CD8-positive, alpha-beta memory T cell (primary cell): ENCODE measurements at places on chromosomes 5 and 9.

- H3K27ac ChIP-seq, result no peak overlapping the region
- H3K4me3 ChIP-seq, result no peak overlapping the region
- DNase-seq, result no peak
- peaks cover 31% of the 10 kb centered on the region for H3K36me3 ChIP-seq
Measured at GRCh38 chr9:33124751-33125381, 42.3 kb downstream of the B4GALT1 start.

DNA sequence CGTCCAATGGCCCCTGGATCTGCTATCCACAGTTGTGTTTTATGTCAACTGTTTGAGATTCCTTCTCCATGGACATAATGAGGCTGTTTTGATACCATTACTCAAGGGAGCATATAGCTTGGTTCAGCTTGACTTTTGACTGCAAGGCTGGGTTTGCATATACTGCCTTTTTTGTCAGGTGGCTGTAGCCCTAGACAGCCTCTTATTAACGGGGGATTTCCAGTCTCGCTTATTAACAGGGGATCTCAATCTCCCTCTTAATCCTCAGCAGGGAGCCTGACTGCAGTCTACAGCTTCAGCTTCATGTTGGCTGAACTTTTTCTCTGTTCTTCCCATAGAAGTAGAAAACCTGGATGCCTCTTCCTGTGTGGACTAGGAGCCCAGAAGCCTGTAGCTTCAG, 73.7 kb upstream of the TNC start:
- H3K36me3 ChIP-seq, result no peaks in the 10 kb centered on the region
- no peak overlapping the region for H3K4me3 ChIP-seq
- DNase-seq, result no peak
- no peak overlapping the region for H3K27ac ChIP-seq
- H3K27me3 ChIP-seq, result no peaks in the 10 kb centered on the region
- H3K4me1 ChIP-seq, result no peaks in the 10 kb centered on the region

DNA sequence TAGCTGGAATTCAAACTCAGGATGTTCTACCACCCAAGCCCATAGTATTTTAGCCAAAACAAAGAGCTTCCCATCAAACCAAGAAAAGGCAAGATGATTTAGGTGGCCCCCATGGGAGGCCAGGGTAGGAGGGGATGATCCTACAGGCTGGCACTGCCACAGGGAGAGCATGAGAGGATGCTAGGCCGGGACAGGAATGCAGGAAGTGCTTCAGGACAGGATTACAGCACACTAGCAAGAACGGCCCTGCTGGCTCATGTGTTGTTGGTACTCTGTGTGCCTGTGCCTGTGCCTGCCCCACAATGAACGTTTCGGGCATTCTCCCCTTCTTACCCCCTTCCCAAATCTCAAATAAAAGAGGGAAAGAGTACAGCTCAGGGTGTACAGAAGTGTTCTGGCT, 110.7 kb upstream of the TRIM32 start:
- H3K4me1 ChIP-seq, result no peaks in the 10 kb centered on the region
- no peaks in the 10 kb centered on the region for H3K36me3 ChIP-seq
- H3K27me3 ChIP-seq, result no peaks in the 10 kb centered on the region
- no peak for DNase-seq
- H3K27ac ChIP-seq, result no peak overlapping the region
- no peak overlapping the region for H3K4me3 ChIP-seq

DNA sequence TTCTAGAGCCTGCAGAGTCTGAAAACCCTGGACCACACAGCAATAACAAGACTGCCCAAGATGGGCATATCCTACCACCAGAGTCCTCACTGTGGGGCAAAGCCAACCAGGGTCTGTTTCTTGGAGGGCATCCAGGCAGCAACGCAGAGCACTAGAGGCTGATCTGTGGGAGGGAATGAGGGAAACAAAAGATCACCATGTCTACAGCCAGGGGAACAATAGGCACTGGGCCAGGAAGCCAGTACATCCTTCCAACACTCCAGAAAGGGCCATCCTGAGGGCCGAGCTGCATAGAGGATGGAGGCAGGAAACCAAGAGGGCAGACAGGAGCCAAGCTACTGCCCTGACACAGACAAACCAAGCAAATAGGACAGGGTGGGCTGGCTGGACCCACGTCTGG, 416.1 kb upstream of the IRX4 start:
- no peaks in the 10 kb centered on the region for H3K4me1 ChIP-seq
- no peaks in the 10 kb centered on the region for H3K27me3 ChIP-seq
- no peaks in the 10 kb centered on the region for H3K36me3 ChIP-seq
- DNase-seq, result no peak
- no peak overlapping the region for H3K4me3 ChIP-seq
- H3K27ac ChIP-seq, result no peak overlapping the region

- H3K27me3 ChIP-seq, result no peaks in the 10 kb centered on the region
- DNase-seq, result no peak
- no peaks in the 10 kb centered on the region for H3K4me1 ChIP-seq
- no peaks in the 10 kb centered on the region for H3K36me3 ChIP-seq
- H3K4me3 ChIP-seq, result no peak overlapping the region
Measured at GRCh38 chr5:1709171-1709803, 90.3 kb downstream of the MRPL36 start.

- no peaks in the 10 kb centered on the region for H3K4me1 ChIP-seq
- no peak overlapping the region for H3K4me3 ChIP-seq
- no peak for DNase-seq
- no peaks in the 10 kb centered on the region for H3K36me3 ChIP-seq
Measured at GRCh38 chr5:144028058-144028457, 142.4 kb downstream of the YIPF5 start.

DNA sequence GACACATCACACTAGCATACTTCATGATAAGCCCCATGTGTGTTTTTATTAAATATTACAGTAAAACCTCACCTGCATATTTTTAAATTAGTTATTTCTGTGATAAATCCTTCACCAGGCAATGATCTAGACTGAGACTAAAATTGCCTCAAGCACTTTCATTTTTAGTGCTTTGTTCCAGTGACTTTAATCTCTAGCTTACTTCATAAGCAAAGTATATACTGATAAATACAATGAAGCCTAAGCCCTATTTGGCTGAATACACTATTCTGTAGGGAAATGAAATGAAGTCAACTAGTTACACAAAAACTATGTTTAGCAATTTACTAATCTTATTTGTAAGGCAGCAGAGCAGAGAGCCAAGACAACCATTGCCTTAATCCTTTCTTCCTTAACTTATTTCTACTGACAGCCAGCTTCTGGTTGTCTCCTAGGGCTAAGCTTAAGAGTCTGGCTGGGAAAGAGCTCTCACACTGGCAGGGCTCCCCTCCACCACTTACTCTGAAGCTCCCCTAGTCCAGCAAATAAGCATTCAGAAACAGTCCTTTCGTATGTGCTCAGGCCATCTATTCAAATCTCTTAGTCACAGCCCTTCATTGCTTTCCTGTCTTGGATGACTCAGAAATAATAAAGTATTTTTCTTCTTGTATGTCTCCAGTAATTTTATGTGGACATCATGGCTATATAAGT, 31.4 kb upstream of the MTAP start:
- peaks cover under 1% of the 10 kb centered on the region for H3K4me1 ChIP-seq
- DNase-seq, result no peak
- no peaks in the 10 kb centered on the region for H3K36me3 ChIP-seq
- H3K27me3 ChIP-seq, result no peaks in the 10 kb centered on the region
- H3K27ac ChIP-seq, result no peak overlapping the region
- no peak overlapping the region for H3K4me3 ChIP-seq

DNA sequence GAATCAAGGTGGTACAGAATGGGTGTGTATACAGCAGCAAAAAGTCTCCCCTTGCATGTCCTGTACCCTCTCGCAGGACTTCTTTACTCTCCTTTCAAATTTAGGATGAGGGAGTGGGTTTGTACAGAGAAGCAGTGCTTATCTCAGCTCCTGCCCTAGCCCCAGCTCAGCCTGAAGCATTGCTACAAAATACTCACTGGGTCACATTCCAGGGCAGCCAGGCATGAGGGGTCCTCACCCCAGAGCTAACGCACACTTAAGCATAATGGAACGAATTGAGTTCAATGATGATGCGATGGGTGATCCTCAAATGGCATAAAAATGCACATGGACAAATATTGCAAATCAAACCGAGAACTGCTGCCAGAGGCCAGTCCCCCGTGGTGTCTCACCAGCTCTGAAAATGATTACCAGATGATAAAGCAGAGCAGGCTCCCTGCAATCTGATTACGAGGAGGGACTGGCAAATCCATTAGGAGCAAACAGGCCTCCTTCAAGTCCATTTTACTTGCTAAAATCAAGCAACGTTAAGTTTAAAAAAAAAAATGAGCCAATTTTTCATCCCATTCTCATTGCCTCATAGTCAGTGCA, 231.6 kb upstream of the TAS2R1 start:
- no peaks in the 10 kb centered on the region for H3K36me3 ChIP-seq
- no peak for DNase-seq
- H3K4me1 ChIP-seq, result no peaks in the 10 kb centered on the region
- H3K4me3 ChIP-seq, result no peak overlapping the region

DNA sequence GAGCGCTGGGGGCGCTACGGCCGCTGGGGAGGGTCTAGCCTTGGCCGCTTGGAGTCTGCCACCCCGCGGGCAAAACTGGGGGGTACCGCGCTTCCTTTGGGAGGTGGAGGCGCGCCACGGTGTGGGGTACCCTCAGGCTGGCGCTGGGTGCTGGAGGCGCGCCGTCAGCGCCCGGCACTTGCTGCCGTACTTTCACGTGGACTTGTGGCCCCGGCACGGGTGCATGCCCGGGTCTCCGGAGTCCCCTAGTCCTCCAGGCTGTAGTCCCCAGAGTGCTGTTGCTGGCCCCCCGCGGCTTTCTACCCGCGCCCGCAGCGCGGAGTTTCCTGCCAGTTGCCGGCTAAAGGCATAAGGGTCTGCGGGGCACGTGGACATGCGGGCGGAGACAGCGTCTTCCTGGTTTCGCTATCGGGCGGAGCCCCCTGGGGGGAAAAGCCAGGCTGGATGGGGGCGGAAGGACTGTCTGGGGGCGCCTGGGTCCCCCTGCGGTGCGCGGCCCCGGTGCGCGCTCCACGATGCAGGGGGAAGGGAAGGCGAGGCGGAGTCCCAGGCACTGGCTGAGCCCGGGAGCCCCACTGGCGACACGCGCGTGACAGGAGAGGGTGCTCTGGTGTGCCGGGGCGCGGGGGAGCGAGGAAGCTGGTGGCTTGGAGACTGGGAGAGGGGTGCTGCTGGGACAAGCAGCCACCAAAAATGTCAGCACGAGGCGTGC, 666 bp downstream of the PPARGC1B start:
- H3K27me3 ChIP-seq, result no peaks in the 10 kb centered on the region
- DNase-seq, result peak; percentile 19
- peaks cover 4% of the 10 kb centered on the region for H3K4me1 ChIP-seq
- peak overlapping the region; percentile 47 for H3K27ac ChIP-seq
- H3K4me3 ChIP-seq, result peak overlapping the region; percentile 77
- H3K36me3 ChIP-seq, result no peaks in the 10 kb centered on the region

GRCh38 chr9:110276781-110277180, 20.5 kb upstream of the TXN start:
- H3K4me3 ChIP-seq, result no peak overlapping the region
- no peaks in the 10 kb centered on the region for H3K4me1 ChIP-seq
- DNase-seq, result no peak
- H3K27ac ChIP-seq, result no peak overlapping the region

- no peaks in the 10 kb centered on the region for H3K36me3 ChIP-seq
- H3K27me3 ChIP-seq, result no peaks in the 10 kb centered on the region
- no peak overlapping the region for H3K4me3 ChIP-seq
- no peaks in the 10 kb centered on the region for H3K4me1 ChIP-seq
- no peak overlapping the region for H3K27ac ChIP-seq
- DNase-seq, result no peak
Measured at GRCh38 chr5:132277256-132277655, 16.9 kb upstream of the SLC22A4 start.

- H3K27ac ChIP-seq, result no peak overlapping the region
- no peaks in the 10 kb centered on the region for H3K4me1 ChIP-seq
- no peak overlapping the region for H3K4me3 ChIP-seq
- H3K27me3 ChIP-seq, result no peaks in the 10 kb centered on the region
- no peak for DNase-seq
Measured at GRCh38 chr5:117461403-117461802, 886.8 kb upstream of the SEMA6A start.

- no peak overlapping the region for H3K4me3 ChIP-seq
- no peak for DNase-seq
- H3K4me1 ChIP-seq, result no peaks in the 10 kb centered on the region
- no peaks in the 10 kb centered on the region for H3K36me3 ChIP-seq
Measured at GRCh38 chr9:127058645-127059021, 63.8 kb downstream of the ANGPTL2 start.

- no peaks in the 10 kb centered on the region for H3K27me3 ChIP-seq
- peak overlapping the region; percentile 55 for H3K27ac ChIP-seq
- peaks cover 24% of the 10 kb centered on the region for H3K36me3 ChIP-seq
Measured at GRCh38 chr9:97907046-97907445, 15.3 kb downstream of the TRMO start.

- no peak overlapping the region for H3K27ac ChIP-seq
- H3K4me3 ChIP-seq, result no peak overlapping the region
- DNase-seq, result no peak
- no peaks in the 10 kb centered on the region for H3K4me1 ChIP-seq
- no peaks in the 10 kb centered on the region for H3K27me3 ChIP-seq
- H3K36me3 ChIP-seq, result no peaks in the 10 kb centered on the region
Measured at GRCh38 chr5:27474047-27474309, 435.6 kb upstream of the CDH9 start.

DNA sequence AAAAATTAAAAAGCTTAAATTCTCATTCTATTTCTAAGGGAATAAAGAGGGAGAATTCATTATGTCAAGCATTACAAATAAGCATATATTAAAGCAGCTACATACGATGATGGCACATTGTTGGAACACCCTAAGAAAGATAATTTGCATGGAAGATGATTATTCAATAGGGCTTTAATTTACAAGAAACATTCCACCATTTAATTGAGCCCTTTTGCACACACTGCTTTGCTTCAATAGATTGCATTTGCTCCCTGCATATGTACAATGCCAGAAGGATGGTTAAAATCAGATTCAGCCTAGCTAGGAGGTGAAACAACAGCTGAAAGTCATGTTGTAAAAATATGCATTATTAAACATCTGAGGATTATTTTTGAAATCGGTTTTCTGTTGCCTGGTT, 21.8 kb downstream of the KIAA1958 start:
- H3K4me1 ChIP-seq, result no peaks in the 10 kb centered on the region
- DNase-seq, result no peak

DNA sequence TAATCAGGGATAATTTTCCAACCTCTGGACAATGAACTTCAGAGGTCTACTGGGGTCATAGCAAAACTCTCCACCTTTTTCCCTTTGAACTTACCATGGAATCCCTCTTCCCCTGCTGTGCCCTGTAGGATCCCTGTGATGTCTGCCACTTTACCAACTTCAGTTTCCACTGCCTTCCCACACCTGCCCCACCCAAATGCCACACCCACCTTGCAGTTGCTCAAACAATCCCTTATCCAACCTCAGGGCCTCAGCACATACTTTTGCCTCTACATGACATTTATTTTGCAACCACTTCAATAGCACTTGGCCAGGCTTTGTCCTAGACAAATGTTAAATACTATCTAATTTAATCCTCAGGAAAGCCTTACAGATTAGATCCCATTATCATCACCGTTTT, 463.7 kb upstream of the WWC1 start:
- no peak for DNase-seq
- no peak overlapping the region for H3K4me3 ChIP-seq
- no peaks in the 10 kb centered on the region for H3K4me1 ChIP-seq

DNA sequence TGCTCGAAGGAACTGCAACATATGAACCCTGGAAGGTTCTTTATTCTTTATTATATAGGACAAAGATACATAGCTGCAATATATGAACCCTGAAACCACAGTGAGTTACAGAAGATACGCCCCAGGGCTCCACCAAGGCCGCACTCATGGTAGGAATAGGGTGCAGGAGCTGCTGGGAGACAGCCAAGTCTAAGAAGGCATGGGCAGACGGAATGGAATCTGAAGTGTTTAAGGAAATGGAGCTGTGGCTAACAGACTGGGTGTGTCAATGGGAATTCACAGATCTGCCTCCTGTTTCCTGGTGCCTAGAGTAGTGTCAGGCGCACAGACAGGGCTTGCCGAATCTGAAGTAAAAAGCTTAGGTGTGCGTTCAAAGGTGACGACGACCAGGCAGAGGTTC, 286.4 kb downstream of the DENND1A start:
- peaks cover 12% of the 10 kb centered on the region for H3K4me1 ChIP-seq
- no peaks in the 10 kb centered on the region for H3K27me3 ChIP-seq
- DNase-seq, result no peak
- no peak overlapping the region for H3K4me3 ChIP-seq
